ENCODE measurements at places on chromosomes 2 and 18.

DNA sequence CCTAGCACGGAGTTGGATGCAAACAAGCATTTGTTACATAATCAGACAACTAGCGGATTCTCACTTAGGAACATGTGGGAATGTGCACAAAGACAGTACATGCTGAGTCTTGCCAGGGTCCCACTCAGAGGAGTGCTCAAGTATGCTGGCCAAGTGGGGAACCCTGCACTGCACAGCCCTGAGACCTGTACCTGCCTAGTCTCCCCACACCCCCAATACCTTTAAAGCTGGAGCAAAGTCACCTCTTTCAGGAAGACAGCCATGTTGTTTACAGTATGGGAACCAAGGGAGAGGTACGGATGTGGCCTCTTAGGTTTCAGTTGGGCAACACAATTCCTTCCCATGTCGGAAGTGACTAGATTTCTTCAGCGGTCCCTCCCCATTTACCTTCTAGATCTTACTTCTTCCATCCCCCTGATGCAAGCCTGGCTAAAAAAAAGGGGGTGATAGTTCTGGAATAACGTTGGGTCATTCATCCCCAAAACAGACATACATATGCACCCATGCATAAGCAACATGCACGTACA, 10.7 kb downstream of the CXCR1 start:
- no peak for DNase-seq

DNA sequence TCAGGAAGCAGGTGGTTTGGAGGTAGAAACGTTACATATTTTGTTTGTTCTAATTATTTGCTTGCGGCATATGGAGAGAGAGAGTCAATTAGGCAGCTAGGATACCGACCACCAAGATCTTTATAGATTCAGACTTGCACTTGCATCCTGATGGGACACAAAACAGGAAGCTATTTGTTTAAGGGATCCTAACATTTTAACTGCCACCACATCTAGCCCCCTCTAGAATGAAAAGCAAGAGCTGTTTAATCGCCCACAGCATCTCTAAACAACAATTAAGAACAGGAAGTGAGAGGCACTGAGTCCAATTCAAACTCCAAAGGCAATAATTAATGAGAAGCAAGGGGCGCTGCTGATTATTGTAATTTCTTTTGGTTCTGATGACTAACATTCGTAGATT, 182.0 kb upstream of the LINC00305 start:
- DNase-seq: no peak

DNA sequence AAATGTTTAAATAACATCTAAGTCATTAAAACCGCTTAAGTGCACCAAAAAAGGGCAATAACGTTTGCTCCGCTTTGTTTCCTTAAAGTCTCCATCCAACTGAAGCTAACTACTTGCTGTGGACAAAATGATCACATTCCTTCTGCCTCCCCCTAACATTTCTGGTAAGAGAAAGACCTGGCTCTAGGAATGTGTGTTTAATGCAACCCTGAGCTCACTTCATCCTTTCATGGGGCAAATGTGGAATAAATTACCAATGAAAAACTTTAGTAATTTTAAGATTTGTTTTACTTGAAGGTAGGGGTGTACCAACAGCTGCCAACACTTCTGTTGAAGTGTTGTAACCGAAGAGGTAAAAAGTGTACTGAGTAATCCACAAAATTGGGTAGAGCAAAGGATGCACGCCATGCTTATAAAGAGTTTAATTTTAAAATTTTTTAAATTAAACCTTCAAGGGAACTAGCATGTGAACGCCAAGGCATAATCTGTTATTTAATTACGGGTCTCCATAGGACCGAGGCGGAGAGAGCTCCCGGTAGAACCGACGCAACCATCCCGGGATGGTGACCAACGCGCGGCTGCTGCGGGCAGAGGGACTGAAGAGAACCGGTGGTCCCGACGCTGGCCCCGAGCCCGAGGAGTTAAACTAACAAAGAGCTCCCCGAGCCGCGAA, 1.1 kb downstream of the HNRNPLL start:
- no peak for DNase-seq

DNA sequence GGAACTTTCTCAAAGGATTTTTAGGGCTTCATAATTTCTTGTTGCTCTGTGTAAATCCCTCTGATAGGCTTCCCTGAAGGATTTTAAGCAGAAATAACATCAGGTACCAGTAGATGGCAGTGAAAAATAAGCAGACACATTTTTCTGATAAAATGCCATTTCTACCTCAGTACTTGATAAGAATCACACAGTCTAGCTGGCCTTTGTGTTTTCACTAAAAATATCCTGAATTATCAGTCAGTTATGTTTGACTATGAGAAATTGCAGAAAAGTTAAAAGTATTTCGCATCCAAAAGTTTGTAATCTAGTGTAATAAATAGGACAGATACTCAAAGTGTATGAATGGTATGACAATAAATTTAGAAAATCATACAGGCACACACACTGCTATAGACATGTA, 68.7 kb downstream of the DNAJC10 start:
- DNase-seq: peak; percentile 34

DNA sequence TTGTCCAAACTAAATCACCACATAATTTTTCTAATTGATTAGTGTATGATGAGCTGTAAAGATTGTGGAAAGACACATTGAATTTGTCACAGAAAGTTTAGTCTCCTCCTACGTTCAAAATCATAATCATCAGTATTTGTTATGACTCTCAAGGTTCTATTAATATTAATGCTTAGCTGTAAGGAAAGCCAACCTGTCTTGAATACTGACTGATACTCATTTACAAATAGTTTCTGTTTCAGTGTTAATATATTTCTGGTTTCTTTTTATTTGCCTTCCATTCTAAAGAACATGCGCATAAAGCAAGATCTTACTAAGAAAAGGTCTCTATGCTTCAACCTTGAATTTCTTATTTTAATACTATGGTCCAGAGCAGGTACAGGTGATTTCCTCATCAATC, 55.1 kb downstream of the CPS1 start:
- DNase-seq: no peak

DNA sequence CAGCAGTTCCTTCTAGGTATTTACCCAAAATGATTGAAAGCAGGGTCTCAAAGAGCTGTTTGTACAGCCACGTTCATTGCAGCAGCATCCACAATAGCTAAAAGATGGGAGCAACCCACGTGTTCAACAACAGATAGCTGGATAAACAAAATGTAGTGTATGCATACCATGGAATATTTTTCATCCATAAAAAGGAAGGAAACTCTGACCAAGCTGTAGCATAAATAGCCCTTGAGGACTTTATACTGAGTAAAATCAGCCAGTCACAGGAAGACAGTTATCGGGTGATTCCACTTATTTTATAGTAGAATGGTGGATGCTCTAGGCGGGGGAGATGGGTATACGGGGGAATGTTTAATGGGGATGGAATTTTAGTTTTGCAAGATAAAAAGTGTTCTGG, 7.5 kb downstream of the TRAPPC12 start:
- DNase-seq: no peak

DNA sequence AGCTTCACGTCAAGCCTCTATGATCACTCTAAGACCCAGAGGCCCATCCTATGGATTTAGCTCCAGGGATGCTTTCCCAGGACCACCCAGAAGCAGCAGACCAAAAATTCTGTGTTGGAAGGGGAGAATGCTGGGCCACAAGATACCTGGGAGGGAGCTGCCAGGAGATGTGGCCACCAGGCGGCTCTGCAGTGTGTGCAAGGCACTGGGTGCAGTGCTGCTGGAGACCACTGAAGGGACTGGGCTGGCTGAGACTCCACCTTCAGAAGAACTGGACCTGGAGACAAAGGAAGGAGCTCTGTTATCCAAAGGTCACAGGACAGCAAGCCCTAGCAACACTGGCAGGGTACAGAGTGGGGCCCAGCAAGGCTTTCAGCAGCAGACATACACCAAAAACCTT, 34.0 kb downstream of the KANSL3 start:
- no peak for DNase-seq

DNA sequence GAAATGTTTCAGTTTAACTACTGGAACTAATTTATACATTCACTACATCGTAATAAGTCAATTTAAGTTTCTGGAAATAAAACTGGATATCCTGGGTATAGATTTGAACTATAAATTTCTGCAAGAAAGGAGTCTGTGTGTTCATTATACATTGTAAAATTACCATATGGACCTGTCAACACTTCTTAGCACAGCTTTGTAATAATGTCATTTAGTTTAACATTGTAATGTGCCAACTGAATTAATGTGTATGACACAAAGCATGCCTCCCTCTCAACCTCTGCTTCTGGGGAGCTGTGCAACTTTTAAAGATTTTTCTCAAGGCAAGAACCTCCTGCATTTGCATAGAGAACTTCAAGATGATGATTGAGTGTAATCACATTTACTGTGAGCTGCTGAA, 213.7 kb upstream of the GALNT5 start:
- no peak for DNase-seq

DNA sequence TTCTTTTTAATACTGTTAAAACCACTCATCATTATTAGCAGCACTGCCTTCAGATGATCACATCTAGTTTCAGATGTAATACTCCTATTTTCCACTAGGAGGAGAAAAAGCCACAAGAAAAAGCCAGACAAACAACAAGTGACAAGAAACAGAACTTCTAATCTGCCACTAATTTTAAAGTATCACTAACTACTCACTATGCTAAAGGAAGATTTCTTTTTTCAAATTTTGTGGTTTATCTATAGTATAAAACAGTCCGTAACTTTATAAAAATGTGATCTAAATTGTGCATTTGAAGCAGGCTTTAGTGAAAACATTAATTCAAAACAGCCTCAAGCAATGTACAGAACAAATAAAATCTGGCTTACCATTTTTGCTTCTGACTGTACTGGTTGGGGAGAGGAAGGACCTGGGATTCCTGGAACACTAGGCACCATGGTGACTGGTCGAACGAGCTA, 56.8 kb downstream of the ATF2 start:
- DNase-seq: peak; percentile 50

DNA sequence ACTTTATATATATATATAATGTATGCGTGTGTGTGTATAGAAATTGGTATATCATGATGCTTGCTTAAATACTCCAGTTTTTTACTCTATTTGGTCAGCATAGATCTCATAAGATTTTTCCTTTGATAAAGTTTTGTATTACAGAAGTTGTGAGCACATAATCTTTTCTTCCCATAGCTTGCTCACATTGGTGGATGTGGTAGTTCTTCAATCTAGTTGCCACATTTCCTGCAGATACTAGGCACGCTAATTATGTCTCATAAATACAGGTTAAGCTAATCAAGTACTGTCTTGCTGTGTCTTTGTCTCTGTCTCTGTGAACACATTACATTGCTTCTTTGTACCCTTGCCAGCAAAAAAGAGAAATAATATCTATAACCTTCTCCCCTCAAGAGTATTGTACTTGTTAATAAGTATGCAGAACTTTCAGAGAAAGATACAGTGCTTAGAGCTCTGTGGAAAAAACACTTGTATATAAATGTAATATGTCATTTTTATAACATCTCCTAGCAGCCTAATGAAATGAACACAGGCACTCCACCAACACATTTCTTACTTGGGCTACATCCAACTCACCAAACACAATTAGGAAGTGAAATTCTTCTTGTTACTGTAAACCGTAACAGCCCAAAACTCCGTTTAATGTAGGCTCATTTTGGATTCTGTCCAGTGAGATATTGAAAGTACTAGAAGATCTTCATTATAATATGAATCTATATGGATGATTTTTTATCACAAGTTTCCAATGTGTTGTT, 306.7 kb upstream of the SLC8A1 start:
- DNase-seq: no peak

- no peak for DNase-seq
These were observed 238.2 kb downstream of the LDLRAD4 start for GRCh38 chr18:13456736-13457271.

DNA sequence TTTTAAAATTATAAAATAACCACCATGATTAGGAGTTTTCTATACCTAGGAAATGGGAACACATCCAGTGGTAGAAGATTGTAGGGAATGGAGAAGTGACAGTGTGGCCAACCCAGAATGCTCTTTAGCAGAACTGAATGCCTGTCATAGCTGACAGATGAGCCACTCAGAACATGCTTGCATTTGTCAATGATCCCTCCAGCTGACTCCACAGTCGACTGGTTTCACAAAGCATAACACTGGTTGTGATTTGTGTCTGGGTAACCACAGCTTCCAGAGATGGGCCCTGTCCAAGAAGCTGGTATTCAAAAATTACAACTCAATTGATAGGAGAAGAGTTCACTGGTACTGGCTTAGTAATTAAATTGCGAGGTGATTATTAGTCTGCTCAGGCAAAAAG, 9.0 kb upstream of the CTIF start:
- DNase-seq: peak; percentile 51

GRCh38 chr2:216659276-216659675, 26.1 kb downstream of the IGFBP2 start:
- no peak for DNase-seq

GRCh38 chr18:3485153-3486149, 35.5 kb downstream of the TGIF1 start:
- DNase-seq: no peak

DNA sequence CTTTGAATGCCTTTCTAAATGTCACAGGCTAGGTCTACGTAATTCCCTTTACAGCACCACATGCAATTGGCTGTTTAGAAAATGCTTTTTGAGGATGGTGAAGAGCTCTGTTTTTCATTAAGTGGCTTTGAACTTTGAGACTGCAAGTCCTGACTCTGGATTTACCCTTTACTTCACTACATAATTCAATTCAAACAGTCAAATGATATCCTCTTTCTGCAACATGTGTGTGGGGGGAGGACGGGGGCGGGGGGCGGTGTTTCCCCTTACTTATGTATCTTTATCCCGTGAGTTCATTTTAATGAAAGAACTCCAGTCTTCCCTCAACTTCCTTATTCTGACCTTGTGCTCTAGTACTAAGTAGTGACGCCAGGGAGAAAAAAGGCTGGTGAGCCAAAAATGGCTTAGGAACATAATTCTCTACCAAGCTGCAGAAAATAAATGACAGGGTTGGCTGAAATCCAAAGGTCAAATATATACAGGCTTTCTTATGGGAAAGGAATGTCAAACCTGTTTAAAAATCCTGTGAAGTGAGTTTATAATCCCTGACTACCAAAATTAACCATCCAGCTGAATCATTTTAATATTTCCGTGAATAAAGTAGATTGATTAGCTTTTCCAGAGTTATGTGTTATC, 119.6 kb downstream of the SLC8A1 start:
- DNase-seq: peak; percentile 77

DNA sequence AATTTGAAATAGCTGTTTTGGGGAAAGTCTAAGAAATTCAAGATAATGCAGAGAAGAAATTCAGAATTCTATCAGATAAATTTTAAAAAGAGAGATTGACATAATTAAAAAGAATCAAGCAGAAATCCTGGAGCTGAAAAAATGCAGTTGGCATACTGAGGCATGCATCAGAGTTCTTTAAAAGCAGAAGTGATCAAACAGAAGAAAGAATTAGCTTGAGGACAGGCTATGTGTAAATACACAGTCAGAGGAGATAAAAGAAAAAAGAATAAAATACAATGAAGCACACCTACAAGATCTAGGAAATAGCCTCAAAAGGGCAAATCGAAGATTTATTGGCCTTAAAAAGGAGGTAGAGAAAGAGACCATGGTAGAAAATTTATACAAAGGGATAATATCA, 57.1 kb downstream of the CYTIP start:
- no peak for DNase-seq

- DNase-seq: no peak
These were observed 356.2 kb upstream of the SMIM21 start for GRCh38 chr18:75783566-75784281.

- DNase-seq: no peak
These were observed 26.2 kb downstream of the CYP27C1 start for GRCh38 chr2:127193967-127194280.

- DNase-seq: no peak
These were observed 19.2 kb downstream of the TMEM185B start for GRCh38 chr2:120204022-120204405.

Measured in foreskin melanocyte (primary cell).